ENCODE measurements at places on chromosomes 3 and 15. TPM values are rescaled to one million over a fixed set of nuclear protein-coding genes. Genes with fewer than 3 reads are reported as not detected.
A peak's percentile ranks its signal among the peaks of the same experiment; 100 is the strongest.

DNA sequence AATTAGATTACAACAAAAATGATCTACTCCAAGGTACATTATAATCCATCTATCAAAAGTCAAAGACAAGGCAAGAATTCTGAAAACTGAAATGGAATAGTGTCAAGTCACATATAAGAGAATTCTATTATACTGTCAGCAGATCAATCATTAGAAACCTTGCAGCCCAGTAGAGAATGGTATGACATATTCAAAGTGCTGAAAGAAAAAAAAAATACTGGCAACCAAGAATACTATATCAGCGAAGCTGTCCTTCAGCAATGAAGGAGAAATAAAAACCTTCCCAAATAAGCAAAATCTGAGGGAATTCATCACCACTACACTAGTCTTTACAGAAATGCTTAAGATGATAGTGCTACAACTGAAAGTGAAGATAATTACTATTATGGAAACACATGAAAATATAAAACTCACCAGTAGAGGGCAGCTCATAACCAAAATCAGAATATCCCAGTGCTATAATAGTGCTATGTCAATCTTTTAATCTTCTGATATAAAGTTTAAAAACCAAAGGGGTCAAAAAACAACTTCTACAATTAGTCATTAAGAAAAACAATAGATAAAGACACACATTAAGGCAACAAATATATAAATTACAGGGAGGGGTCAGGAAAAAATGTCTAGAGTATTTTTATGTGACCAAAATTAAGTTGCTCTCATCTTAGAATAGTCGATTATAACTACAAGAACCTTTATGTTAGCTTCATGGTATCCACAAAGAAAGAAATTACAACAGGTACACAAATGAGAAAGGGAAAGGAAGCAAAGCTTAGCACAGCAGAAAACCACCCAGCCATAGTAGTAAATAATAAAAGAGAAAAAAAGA, 190.7 kb upstream of the CNTN6 start:
- no peaks in the 10 kb centered on the region for H3K27me3 ChIP-seq
- no peaks in the 10 kb centered on the region for H3K36me3 ChIP-seq
- no peak overlapping the region for H3K4me3 ChIP-seq
- H3K4me1 ChIP-seq = no peaks in the 10 kb centered on the region
- no peak overlapping the region for H3K27ac ChIP-seq

- no peaks in the 10 kb centered on the region for H3K4me1 ChIP-seq
- no peaks in the 10 kb centered on the region for H3K36me3 ChIP-seq
- H3K27ac ChIP-seq = no peak overlapping the region
- no peaks in the 10 kb centered on the region for H3K27me3 ChIP-seq
- no peak overlapping the region for H3K4me3 ChIP-seq
These were observed 52.3 kb upstream of the UTS2B start for GRCh38 chr3:191382661-191383060.

DNA sequence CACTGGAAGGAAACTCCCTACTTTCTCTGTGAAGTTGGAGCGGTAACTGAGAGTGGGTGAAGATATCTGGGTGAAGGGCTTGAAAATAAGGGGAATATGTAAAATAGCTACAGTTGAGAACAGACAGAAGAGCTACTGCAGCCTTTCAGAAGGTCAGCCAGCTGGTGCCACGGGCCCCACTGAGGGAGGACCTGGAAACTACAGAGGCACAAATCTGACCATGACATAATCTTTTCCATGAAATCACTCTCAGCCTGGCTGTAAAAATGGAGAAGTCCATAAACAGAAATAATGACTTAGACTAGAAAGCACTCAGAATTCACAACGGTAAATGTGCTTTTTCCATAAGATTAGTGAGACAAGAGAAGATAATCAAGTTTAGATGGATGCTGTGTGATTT, 46.4 kb downstream of the ST3GAL6 start:
- H3K4me1 ChIP-seq = no peaks in the 10 kb centered on the region
- H3K4me3 ChIP-seq = no peak overlapping the region
- H3K27me3 ChIP-seq = no peaks in the 10 kb centered on the region
- no peak for DNase-seq
- no peaks in the 10 kb centered on the region for H3K36me3 ChIP-seq

AHSG gene
- 1.9 TPM for total RNA-seq

DNA sequence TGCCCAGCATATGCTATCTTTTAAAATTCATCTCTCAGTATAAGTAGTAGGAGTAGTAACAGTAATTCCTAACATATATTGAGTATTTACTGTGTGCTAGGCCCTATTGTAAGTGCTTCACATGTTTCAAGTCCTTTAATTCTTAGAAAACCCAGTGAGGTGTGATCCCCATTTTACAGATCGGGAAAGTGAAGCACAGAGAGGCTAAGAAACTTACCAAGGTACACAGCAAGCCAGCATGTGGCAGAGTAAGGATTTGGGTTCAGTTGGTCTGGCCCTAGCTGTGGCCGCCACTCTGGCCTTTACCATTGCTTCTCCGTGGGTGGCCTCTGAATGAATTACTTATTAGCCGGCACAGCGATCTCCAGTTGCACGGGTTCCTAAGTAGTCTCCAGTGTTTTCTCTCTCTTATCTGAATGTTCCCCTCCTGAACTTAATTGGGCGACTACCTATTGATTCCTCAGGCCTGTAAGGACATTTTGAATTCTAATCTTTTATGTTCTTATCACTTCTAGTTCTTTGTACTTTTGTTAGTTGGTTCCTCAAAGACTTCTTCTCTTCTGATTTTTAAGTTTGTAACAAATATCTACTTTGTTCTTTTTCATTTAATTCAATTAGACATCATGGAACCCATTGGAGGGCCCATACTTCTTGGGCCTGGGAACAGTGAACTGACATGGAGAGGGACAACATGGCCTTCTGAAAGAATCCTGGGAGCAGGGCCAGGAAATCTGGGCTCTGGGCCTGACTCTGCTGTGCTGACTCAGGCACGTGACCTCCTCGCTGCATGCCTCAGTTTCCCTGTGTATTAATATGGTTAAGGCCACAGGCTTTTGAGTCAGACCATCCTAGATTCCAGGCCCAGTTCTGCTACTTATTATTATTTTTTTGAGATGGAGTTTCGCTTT, 11.6 kb downstream of the CLCN2 start:
- DNase-seq = no peak
- H3K4me1 ChIP-seq = peaks cover 10% of the 10 kb centered on the region
- H3K27ac ChIP-seq = no peak overlapping the region
- H3K4me3 ChIP-seq = no peak overlapping the region

TNFAIP8L3 gene
- not detected for total RNA-seq

LRRC49 gene
- total RNA-seq = not detected

GRCh38 chr15:63856711-63857460, 23.1 kb upstream of the HERC1 start:
- H3K27me3 ChIP-seq = no peaks in the 10 kb centered on the region
- H3K4me1 ChIP-seq = peaks cover 36% of the 10 kb centered on the region
- H3K36me3 ChIP-seq = no peaks in the 10 kb centered on the region

GRCh38 chr3:18720543-18720942, 295.4 kb upstream of the SATB1 start:
- H3K27me3 ChIP-seq = no peaks in the 10 kb centered on the region
- H3K4me3 ChIP-seq = no peak overlapping the region
- peaks cover 65% of the 10 kb centered on the region for H3K4me1 ChIP-seq
- H3K36me3 ChIP-seq = no peaks in the 10 kb centered on the region

SRGAP3 gene
- 4.4 TPM for total RNA-seq

DNA sequence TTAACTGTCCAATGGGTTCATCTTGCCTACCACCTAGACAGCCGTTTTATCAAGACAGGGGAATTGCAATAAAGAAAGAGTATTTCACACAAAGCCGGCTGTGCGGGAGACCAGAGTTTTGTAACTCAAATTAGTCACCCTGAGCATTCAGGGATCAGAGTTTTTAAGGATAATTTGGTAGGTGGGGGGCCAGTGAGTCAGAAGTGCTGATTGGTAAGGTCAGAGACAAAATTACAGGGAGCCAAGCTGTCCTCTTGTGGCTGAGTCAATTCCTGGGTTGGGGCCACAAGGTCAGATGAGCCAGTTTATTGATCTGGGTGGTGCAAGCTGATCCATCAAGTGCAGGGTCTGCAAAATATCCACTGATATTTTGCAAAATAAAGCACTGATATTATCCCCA, 29.9 kb upstream of the GPD1L start:
- DNase-seq = no peak
- no peak overlapping the region for H3K27ac ChIP-seq
- H3K4me3 ChIP-seq = no peak overlapping the region
- no peaks in the 10 kb centered on the region for H3K27me3 ChIP-seq
- no peaks in the 10 kb centered on the region for H3K4me1 ChIP-seq

TRPM7 gene
- 38.9 TPM for total RNA-seq

- DNase-seq = no peak
- H3K4me3 ChIP-seq = no peak overlapping the region
- no peak overlapping the region for H3K27ac ChIP-seq
- H3K4me1 ChIP-seq = peaks cover 32% of the 10 kb centered on the region
These were observed 96.8 kb downstream of the BDH1 start for GRCh38 chr3:197458906-197459470.

GRCh38 chr3:156642750-156643728, 31.4 kb upstream of the TIPARP start:
- H3K36me3 ChIP-seq = no peaks in the 10 kb centered on the region
- H3K27me3 ChIP-seq = no peaks in the 10 kb centered on the region
- no peak for DNase-seq
- no peak overlapping the region for H3K4me3 ChIP-seq
- no peak overlapping the region for H3K27ac ChIP-seq
- H3K4me1 ChIP-seq = peaks cover 15% of the 10 kb centered on the region

- no peaks in the 10 kb centered on the region for H3K27me3 ChIP-seq
- H3K4me3 ChIP-seq = no peak overlapping the region
- H3K27ac ChIP-seq = no peak overlapping the region
These were observed 91.1 kb downstream of the PDCD6IP start for GRCh38 chr3:33889394-33890039.

PODXL2 gene
- total RNA-seq = 4.1 TPM

DNA sequence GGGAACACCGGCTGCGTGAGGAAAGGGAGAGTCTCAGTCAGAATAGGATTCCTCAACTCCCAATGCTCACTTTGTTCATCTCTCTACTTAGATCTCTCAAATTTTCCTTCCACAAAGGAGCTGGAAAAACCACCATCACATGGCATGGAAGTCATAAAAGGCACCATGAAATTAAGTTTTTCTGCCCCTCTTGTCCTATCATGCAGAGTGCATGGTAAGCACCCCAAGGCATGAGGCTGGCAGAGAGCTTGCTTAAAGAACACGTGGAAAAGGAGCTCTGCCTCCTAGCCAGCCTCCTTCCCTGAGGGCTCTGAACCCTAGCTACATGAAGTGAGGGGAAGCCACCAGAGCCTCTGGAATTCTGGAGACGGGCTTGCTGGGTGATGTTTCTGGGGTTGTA, 17.8 kb downstream of the STIMATE start:
- peaks cover 5% of the 10 kb centered on the region for H3K36me3 ChIP-seq
- H3K27me3 ChIP-seq = no peaks in the 10 kb centered on the region
- no peak overlapping the region for H3K4me3 ChIP-seq

- no peak for DNase-seq
- H3K4me1 ChIP-seq = no peaks in the 10 kb centered on the region
- H3K36me3 ChIP-seq = no peaks in the 10 kb centered on the region
- H3K4me3 ChIP-seq = no peak overlapping the region
- no peaks in the 10 kb centered on the region for H3K27me3 ChIP-seq
- no peak overlapping the region for H3K27ac ChIP-seq
These were observed 116.7 kb upstream of the PRTG start for GRCh38 chr15:55859681-55860080.

DNA sequence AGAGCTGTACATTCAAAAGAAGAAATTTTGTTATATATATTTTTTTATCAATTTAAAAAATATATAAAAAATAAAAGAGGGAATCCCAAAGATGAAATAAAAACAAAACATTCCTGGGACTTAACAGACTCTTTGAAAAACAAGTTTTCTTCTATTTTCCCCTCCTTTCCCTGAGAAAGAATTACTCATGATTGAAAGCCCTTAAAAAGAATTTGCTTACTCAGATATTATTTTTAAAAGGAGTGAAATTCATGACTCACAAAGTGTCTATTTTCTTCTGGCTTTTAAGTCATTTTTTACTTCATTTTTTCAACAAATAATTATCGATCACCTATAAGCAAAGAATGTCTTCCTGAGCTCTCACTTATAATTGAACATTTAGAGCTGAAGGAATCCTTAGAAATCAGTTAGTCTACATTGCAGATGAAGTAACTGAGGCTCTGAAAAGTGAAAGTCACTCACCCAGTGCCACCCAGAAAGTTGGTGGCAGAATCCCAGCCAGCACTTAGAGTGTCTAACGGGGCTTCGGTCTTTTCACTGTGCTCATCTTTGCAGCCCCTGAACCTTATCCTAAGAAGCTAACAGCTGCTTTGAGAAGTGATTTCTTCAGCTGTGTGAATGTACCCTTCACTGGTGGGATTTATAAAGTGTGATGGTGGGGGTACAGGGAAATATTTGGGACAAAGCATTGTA, 42.5 kb upstream of the NUDT16 start:
- no peaks in the 10 kb centered on the region for H3K4me1 ChIP-seq
- no peaks in the 10 kb centered on the region for H3K36me3 ChIP-seq
- DNase-seq = no peak

COL6A5 gene
- total RNA-seq = not detected

- DNase-seq = no peak
- peak overlapping the region; percentile 66 for H3K4me3 ChIP-seq
- peaks cover 13% of the 10 kb centered on the region for H3K36me3 ChIP-seq
- H3K4me1 ChIP-seq = peaks cover 48% of the 10 kb centered on the region
- peak overlapping the region; percentile 39 for H3K27ac ChIP-seq
These were observed 4.2 kb downstream of the FURIN start for GRCh38 chr15:90872486-90873184.

GRCh38 chr15:79736435-79737000, 160.3 kb downstream of the MTHFS start:
- no peaks in the 10 kb centered on the region for H3K36me3 ChIP-seq
- H3K4me3 ChIP-seq = no peak overlapping the region
- DNase-seq = no peak
- H3K4me1 ChIP-seq = no peaks in the 10 kb centered on the region

CKMT1A gene
- total RNA-seq = not detected

DNA sequence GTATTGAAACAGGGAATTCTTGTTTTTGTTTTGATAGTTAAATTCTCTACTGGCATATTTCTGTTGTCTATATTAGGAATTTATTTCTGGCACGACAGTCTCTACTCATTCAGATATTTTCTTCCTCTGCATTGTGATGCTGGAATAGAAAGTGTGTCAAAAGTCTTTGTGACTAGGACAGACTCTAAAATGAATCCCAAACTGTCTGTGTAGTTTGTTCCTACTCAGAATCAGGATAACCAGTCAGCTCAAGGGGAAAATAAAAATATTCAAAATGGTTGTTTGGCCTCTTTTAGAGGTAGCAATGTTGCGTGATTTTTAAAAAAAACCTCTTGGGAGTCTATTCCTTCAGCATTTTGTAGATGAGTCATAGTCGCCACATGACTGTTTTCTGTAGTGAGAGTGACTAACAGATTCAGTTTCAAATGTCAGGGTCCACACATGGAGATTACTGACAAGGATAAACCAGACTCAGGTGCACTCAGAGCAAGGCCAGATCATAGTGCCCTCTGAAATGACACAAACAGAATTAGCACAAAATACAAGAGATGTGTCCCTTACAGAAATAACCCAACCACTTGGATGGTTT, 13.1 kb downstream of the SLC7A14 start:
- H3K4me3 ChIP-seq = no peak overlapping the region
- H3K4me1 ChIP-seq = no peaks in the 10 kb centered on the region
- no peak for DNase-seq
- no peaks in the 10 kb centered on the region for H3K36me3 ChIP-seq
- no peak overlapping the region for H3K27ac ChIP-seq

GRCh38 chr3:49530231-49530630, 24.0 kb upstream of the BSN start:
- H3K4me3 ChIP-seq = no peak overlapping the region
- no peaks in the 10 kb centered on the region for H3K4me1 ChIP-seq
- H3K27ac ChIP-seq = no peak overlapping the region
- H3K27me3 ChIP-seq = no peaks in the 10 kb centered on the region
- DNase-seq = no peak
- H3K36me3 ChIP-seq = peaks cover 32% of the 10 kb centered on the region

GRCh38 chr3:173685456-173685855, 287.9 kb downstream of the NLGN1 start:
- DNase-seq = no peak
- no peak overlapping the region for H3K27ac ChIP-seq
